Activated naive CD4-positive, alpha-beta T cell treated with anti-CD3 and anti-CD28 coated beads, Interleukin-2, amount 10 ng/mL, durations not matched to agents 7 days and 5 days (primary cell): ENCODE measurements at places on chromosomes 7 and 10.

DNA sequence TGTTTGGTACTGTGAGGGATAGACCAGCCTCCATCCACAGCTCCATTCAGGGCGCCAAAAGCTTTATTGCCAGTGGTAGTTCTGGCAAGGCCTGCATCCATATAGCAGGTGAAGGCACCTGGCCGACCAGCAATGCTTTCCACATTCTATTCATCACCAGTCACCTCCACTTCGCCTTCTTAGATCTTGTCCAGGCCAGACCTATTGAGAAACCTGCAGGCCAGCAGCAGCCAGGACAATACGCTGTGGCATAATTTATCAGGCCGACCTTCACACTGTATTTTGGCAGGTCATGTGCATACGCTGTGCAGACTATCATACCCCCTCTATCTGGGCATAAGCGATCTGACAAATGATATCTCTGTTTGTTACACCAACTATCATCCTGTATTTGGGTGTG is 15.2 kb upstream of the KNDC1 start:
- DNase-seq: no peak

DNA sequence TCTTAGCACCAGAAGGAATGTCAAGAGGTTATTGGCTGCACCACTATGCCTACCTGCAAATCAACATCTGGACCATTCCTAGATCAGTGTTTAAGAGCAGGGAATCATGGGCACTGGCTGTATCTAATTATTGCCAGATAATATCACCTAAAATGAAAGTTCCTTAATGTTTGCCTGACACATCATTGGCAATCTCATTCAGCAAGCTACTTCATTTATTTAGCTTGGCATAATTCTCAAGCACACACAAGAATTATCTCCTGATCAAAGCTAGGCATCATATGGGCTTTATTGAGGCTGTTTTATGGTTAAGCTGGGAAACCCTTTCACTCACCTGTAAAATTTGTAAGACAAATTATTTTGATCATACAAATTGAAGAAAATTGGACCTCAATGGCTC is 581.7 kb downstream of the INHBA start:
- no peak for DNase-seq

DNA sequence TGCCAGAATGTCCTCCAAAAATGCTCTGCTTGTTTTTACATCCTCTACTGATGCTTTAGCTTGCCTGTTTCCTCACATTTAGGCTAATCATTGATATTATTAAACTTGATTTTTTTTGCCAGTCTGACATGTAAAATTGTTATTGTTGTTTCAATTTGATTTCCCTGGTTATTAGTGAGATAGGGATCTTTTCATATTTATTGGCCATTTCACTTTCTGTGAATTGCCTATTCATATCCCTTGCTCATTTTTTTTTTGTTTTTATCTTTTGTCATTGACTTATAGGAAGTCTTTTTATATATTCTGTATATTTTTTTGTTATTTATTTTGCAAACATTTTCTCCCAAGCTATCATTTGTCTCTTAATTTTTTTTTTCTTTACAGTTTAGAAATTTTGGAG is 13.2 kb downstream of the FAM221A start:
- no peak for DNase-seq

DNA sequence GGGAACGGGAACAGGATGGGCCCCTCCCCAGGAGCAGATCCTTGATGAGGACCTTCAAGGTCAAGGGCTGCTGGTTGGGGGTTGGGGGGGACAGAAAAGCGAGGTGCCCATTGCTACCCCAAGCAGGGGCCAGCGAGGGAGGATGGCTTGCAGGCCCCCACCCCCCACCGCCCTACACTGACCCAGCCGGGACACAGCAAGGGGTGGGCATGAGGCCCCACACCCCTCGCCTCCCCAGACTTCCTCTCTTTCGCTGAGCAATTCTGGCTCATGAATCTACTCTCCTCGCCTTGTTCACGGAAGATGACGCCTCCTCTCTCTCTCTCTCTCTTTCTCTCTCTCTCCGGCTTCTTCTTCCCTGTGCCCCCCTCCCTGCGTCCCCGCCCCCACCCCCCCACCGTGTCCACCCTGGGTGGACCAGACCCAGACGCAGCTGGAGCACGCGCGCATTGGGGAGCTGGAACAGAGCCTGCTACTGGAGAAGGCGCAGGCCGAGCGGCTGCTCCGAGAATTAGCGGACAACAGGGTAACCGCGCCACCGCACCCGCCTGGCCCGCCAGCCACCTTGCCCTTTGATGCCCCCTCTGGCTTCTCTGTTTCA is 81.1 kb upstream of the GTF2IRD1 start:
- no peak for DNase-seq

- DNase-seq: no peak
Observed at GRCh38 chr10:42997151-42997848, 79.6 kb upstream of the RET start.
